ENCODE measurements at places on chromosomes 4 and X. TPM values are rescaled to one million over a fixed set of nuclear protein-coding genes. Genes with fewer than 3 reads are reported as not detected.

The ALB gene
- total RNA-seq: 2.3 TPM

The TMEM187 gene
- 7.6 TPM for total RNA-seq

GRCh38 chr4:685679-686412, 3.1 kb downstream of the SLC49A3 start:
- DNase-seq: no peak

GRCh38 chrX:95791876-95792275, 892.8 kb upstream of the DIAPH2 start:
- DNase-seq: no peak

The SAGE1 gene
- total RNA-seq: not detected

DNA sequence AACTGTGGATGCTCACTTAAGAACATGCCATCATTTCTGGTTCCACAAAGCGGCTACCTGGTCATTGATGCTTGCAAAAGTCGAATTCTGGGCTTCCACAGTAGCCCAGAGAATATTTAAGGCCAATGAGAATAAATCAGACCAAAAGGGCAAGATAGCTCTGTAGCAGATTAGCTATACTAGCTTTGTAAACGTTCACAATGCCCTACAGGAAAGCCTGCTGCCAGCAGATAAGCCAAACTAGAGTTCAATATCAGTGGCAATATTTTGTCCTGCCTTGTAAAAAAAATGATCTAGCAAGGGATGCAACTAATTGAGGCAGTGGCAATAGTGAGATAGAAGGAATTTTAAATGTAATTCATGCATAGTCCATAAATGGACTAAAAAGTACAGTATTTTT, 387.7 kb upstream of the TEX13C start:
- DNase-seq: no peak

- DNase-seq: no peak
Observed at GRCh38 chr4:157185363-157185762, 35.2 kb upstream of the GRIA2 start.

DNA sequence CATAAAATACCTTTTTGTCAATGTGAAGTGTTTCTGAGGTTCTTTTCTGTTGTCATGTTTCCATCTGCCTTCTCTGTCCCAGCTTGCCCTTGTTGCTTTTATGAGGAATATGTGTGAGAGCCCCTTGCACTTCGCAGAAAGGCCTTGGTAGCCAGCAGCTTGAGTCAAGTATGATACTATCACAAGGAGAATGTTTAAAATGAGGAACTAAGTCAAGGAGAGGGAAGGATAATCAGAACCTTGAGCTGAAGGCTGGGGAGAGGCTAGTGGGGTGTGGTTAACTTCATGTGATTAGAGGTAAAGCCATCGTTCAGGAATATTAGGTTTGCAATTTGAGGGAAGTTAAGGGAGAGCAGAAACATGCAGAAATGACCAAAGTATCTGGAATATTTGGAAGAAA, 12.7 kb downstream of the PGK1 start:
- DNase-seq: no peak

The AWAT2 gene
- 1.0 TPM for total RNA-seq

- no peak for DNase-seq
Observed at GRCh38 chr4:5213087-5213595, 161.9 kb downstream of the STK32B start.

The ZNF280C gene
- total RNA-seq: 5.6 TPM

DNA sequence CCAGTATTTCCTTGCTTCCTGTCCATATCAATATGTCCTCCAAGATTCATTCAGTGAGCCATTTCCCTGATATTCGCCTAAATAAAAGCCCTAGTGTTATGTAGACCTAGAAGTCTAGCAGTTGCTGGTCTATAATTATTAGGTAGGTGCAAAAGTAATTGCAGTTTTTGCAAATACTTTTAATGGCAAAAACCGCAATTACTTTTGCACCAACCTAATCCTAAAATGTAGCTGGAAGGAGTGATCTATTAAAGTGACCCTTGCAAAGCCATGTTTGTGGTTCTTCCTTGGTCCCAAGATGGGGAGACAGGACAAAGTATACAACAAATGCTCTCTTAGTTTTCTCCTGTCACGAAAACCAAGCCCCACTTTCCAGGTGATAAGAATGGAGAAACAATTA, 193.0 kb downstream of the IDS start:
- DNase-seq: no peak

The REPS2 gene
- 18.5 TPM for total RNA-seq

DNA sequence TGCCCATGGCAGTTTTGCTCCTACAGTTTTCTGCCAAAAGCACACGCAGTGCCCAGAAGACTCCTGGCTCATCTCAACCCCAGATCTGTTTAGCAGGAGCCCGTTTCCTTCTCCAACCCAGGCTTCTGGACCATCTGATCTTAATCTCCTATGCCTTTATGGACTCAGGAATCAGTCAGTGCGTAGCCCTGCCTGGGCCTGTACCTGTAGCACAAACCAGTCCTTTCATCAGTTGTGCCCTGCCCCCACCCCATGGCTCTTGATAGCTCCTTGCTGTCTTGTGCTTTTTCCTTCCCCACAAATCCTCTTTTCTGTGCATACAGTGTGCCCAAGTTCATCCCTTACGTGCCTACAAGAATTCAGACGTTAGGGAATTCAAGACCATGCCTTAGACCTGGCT, 1.5 kb downstream of the ZNF718 start:
- no peak for DNase-seq

The SLC49A3 gene
- total RNA-seq: 31.5 TPM

The ZNF518B gene
- 21.4 TPM for total RNA-seq

The TCP11X2 gene
- total RNA-seq: 0.27 TPM

- peak; percentile 99 for DNase-seq
Observed at GRCh38 chrX:318068-318738, 393 bp downstream of the GTPBP6 start.

- no peak for DNase-seq
Observed at GRCh38 chrX:153610836-153611213, 11.9 kb upstream of the CCNQ start.

DNA sequence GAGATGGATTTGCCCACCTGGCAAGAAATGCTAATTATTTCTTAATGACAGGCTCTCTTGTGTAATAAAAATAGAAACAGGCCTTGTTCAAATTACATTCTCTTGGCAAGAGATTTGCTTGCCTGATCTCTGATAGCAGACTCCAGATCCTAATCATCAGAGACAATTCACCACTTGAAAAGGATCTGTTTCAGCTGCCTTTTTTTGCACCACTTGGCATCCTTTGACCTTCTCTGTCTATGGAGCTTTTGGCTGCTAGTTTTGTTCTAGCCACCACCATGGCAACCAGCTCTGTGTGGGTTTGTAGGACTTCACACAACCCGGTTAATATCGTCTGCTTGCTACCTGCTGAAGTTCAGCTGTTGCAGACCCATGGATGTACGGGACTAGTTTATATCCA, 241.1 kb upstream of the TLL1 start:
- DNase-seq: no peak

GRCh38 chrX:13263560-13264251, 56.1 kb downstream of the ATXN3L start:
- no peak for DNase-seq

The RNF128 gene
- 15.4 TPM for total RNA-seq

DNA sequence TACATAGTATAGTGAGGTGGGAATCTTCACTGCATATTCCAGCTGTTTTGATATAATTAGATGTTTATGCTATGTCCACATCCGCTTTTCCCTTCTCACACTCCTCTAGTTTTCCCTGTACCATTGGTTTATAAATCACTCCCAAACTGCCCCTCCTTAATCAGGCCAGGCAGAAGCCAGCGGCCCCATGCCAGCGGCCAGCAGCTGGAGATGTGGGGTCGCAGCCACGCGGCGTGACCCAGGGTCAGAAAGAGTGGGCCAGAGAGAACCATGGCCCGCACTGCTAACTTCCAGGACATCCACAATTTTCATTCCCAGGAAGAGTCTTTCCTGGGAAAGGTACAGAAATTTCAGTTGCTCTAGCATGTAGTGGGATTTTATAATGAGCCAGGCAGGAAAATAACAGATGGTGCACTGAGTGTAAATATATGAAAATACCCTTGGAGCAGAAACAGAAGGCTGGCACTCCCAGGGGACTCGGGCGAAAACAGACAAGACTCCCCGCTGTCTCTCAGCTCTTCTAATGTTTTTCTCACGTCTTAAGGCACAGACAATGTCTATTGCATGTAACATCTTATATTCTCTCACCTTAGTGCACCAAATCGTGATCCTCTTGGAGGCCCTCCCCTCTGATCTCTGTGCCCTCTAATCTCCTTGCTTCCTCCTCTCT, 145.9 kb upstream of the ZFP42 start:
- no peak for DNase-seq

DNA sequence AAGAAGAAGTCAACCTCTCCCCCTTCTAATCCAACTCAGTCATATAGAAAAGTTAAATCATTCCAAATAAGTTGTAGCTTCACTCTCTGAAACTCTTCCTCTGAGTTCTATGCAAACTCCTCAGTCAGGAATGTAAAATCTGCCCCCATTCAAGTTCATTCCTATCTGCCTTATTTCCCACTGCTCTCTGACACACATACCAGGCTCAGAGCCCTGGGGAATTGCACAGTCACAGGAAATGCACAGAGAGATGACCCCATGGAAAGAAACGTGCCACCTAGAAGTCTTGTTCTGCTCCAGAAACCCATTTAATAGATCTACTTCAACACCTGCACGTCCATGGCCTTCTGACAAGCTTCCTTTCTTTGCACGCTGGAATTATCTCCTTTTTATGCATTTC, 236.0 kb upstream of the VCX3A start:
- DNase-seq: no peak

The ITGB1BP2 gene
- 1.4 TPM for total RNA-seq

The MAP3K15 gene
- total RNA-seq: 3.2 TPM

GRCh38 chr4:8247047-8247930, 22.3 kb upstream of the HTRA3 start:
- peak; percentile 72 for DNase-seq

- DNase-seq: no peak
Observed at GRCh38 chrX:19666950-19667349, 151.6 kb upstream of the MAP3K15 start.

The MAGEA2B gene
- total RNA-seq: not detected

The LEF1 gene
- total RNA-seq: 4.3 TPM

The SLC25A53 gene
- 13.4 TPM for total RNA-seq

The NPY1R gene
- 1.9 TPM for total RNA-seq

- no peak for DNase-seq
Observed at GRCh38 chr4:152734699-152735050, 44.9 kb downstream of the TIGD4 start.

- no peak for DNase-seq
Observed at GRCh38 chr4:30600246-30601017, 119.7 kb upstream of the PCDH7 start.

The PPBP gene
- 9.7 TPM for total RNA-seq

All from lower lobe of right lung (tissue), 2 donors.